ENCODE measurements at places on chromosomes 2 and 18.

DNA sequence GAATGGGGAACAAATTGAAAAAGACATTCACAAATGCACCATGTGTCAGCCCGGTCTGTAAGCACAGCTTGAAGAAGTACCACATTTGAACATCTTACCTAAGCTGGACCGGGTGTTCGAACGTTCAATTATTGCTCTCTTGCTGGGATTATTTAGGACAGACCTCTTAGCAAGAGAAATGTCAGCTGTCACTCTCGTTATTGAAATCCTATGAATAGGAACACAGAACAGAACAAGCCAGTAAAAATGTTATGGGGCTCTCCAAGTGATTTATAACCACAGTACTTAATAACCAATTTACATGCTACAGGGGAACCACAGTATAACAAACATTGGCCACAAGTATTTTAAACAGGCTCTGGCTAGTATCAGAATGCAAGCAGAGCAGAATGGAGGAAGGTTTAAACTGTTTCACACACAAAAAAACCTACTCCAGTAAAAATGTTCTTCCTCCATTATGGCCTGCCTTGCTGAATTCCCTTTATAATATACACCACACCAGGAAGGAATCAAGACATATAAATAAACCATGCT, 32.5 kb upstream of the ARL5A start:
- no peak overlapping the region for H3K27ac ChIP-seq
- no peak overlapping the region for H3K4me3 ChIP-seq
- no peaks in the 10 kb centered on the region for H3K4me1 ChIP-seq
- H3K27me3 ChIP-seq = no peaks in the 10 kb centered on the region
- H3K36me3 ChIP-seq = no peaks in the 10 kb centered on the region
- DNase-seq = no peak

DNA sequence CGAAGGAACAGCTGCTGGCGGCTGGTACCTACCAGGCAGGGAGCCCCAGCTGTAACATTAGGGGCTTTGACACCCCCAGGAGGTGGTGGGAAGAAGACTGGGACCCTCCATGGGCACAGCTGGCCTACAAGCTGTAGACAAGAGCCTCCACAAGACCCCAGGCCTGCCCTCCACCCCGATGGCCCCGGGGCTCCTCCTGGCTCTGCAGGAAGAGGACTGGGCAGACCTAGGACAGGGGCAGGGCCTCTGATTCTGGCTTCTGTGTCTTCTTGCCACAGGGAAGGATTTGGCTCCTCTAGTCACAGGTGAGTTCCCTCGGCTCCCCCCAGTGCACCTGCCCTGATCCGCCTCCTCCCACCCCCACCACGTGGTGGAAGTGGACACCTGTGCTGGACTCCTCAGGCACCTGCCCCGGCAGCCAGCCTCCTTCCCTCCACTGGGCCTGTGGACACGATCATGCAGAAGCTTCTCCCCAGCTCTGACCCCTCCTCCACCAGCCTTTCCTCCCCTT, 53.4 kb upstream of the ODC1 start:
- DNase-seq = no peak
- peaks cover 19% of the 10 kb centered on the region for H3K4me1 ChIP-seq
- H3K4me3 ChIP-seq = no peak overlapping the region
- no peak overlapping the region for H3K27ac ChIP-seq
- peaks cover 15% of the 10 kb centered on the region for H3K27me3 ChIP-seq

DNA sequence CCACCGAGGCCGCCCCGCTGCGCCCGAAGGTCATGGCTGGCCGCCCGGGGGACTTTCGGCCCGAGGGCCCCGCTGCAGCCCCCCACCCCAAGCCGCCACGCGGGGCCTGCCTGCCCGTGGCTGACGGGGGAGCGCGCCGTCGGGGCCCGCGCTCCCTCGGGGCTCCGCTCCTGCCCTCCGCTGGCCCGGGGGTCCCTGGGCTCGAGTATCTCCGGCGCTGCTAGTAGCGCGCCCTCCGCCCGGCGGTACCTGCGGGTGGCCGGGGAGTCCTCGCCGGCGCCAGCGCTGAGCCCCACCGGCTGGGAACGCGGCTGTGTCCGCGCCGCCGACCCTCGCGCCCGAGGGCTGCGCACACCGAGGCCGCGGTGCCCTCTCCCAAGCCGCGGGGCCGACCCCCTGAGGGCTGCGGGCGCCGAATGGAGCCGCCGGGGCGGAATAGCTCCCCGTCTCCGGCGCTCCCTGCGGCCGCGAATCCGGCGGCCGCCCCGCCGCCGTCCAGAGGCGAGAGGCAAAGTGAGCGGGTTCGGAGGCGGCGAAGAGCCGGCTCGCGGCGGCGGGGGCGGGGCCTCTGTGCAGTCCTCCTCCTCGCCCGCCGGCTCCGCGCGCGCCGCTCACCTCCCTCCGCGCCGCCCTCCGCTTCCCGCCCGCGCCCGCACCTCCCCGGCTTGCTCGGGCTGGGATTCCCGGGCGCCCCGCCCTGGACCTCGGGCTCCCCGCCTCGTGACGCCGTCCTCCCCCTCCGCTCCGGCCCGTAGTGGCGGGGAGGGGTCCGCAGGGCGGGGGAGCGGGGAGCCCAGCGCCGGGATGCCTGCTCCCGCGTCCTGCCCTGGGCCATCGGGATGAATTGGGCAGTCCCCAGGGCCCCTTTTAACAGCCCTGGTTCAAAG, at the start of gene KCNG3:
Gene KCNG3, minus strand, starts transcription at position 515 of the 887 bp plus-strand sequence. Its CDS starts 481 bp downstream, at position 34.
- DNase-seq = no peak
- no peak within 1 kb of the TSS for H3K27ac ChIP-seq
- H3K36me3 ChIP-seq = no peaks in the 10 kb centered on the region
- no peaks in the 10 kb centered on the region for H3K4me1 ChIP-seq
- H3K27me3 ChIP-seq = no peaks in the 10 kb centered on the region

DNA sequence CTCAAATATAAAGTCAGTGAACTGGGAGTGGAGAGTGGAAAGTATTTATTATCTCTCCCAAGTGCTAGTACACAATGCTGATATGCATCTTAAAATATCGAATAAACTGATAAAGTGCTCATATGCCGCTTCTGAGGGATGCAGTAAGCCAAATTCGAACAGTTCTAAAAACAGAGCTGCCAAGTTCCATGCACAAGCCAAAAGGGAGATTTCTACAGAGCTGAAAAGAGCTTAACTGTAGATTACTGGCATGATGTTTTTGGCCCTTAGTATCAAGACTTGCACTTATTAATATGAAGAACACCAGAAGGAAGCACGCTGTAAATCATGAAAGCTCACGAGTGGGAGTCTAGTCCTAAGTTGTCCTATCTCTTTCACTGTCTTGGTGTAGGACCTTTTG, 7.9 kb downstream of the TMEFF2 start:
- H3K27ac ChIP-seq = no peak overlapping the region
- no peak overlapping the region for H3K4me3 ChIP-seq
- H3K27me3 ChIP-seq = no peaks in the 10 kb centered on the region
- no peaks in the 10 kb centered on the region for H3K36me3 ChIP-seq

- no peaks in the 10 kb centered on the region for H3K36me3 ChIP-seq
- DNase-seq = no peak
- no peak overlapping the region for H3K27ac ChIP-seq
These were observed 310.0 kb upstream of the UBE2E3 start for GRCh38 chr2:180670302-180671003.

GRCh38 chr2:166625670-166626069, 131.6 kb upstream of the SCN7A start:
- H3K4me3 ChIP-seq = no peak overlapping the region
- no peak for DNase-seq
- H3K4me1 ChIP-seq = no peaks in the 10 kb centered on the region
- no peak overlapping the region for H3K27ac ChIP-seq

GRCh38 chr2:217047631-217048030, 187.8 kb upstream of the TNP1 start:
- H3K36me3 ChIP-seq = no peaks in the 10 kb centered on the region
- H3K4me1 ChIP-seq = no peaks in the 10 kb centered on the region
- no peak for DNase-seq
- peaks cover 17% of the 10 kb centered on the region for H3K27me3 ChIP-seq
- no peak overlapping the region for H3K27ac ChIP-seq

- no peak overlapping the region for H3K27ac ChIP-seq
- no peaks in the 10 kb centered on the region for H3K4me1 ChIP-seq
- no peaks in the 10 kb centered on the region for H3K36me3 ChIP-seq
- no peaks in the 10 kb centered on the region for H3K27me3 ChIP-seq
- DNase-seq = no peak
- no peak overlapping the region for H3K4me3 ChIP-seq
These were observed 40.1 kb downstream of the RASGRP3 start for GRCh38 chr2:33516456-33516995.

DNA sequence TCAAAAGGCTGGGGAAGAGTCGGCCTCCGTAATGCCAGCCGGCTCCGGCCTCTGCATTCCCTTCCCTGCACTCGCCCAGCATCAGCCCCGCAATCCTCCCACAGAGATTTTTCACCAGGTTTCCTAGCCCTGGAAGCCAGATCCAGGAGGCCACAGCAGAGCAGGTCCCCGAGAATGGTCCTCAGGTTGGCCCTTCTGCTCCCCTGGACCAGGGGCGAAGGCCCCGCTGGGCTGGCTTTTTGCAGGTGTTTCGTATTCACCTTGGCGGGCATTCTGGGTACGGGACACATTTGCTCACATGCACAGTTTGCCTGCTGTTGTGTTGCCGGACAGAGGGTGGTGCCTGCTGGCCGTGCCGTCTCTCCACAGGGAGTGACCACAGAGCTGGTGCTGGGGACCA, 309.5 kb downstream of the NDUFA10 start:
- DNase-seq = no peak
- H3K4me1 ChIP-seq = no peaks in the 10 kb centered on the region
- peaks cover 12% of the 10 kb centered on the region for H3K27me3 ChIP-seq
- no peak overlapping the region for H3K27ac ChIP-seq
- H3K4me3 ChIP-seq = no peak overlapping the region

DNA sequence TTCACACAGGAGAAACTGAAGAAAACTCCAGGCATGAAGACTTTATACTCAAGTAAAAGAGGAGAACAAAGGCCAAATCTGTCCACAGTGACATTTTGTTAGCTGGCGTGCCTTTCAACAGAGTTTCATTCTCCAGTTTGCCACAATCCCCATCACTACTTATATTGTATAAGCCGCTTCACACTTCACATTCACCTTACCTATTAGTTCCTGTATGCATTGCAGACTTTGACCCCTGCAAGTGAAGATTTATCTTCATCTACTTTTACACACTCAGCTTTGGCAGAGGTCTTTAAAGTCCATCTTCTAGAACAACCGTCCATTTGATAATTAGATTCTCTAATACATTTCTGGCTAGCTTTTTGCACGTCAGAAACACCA, 56.8 kb upstream of the TANK start:
- H3K4me3 ChIP-seq = no peak overlapping the region
- H3K4me1 ChIP-seq = peaks cover 32% of the 10 kb centered on the region

DNA sequence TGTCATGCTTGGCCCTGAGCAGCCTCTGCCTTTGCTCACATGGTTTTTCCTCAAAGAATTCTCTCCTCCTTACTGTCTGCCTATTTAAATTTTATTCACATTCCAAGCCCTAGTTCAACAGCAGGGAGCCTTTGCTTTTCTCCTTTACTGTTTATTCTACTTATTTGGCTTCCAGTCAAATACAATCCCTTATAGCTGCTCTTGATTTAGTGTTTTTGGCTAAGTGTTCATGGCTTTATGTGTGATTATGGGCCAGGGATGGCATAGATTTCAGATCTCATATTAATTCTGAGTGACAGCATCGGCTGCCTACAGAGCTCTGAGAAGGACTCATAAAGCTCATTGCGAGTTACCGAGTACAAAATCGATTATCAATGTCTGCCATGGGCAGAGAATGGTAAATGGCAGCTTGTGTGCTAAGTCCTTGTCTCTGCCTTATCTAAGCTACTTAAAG, 106.7 kb downstream of the METTL8 start:
- DNase-seq = no peak
- no peak overlapping the region for H3K4me3 ChIP-seq
- no peak overlapping the region for H3K27ac ChIP-seq
- H3K4me1 ChIP-seq = no peaks in the 10 kb centered on the region

GRCh38 chr18:75208836-75209128, 157 bp downstream of the PTGR3 start:
- peaks cover 13% of the 10 kb centered on the region for H3K36me3 ChIP-seq
- peak overlapping the region; percentile 92 for H3K27ac ChIP-seq

DNA sequence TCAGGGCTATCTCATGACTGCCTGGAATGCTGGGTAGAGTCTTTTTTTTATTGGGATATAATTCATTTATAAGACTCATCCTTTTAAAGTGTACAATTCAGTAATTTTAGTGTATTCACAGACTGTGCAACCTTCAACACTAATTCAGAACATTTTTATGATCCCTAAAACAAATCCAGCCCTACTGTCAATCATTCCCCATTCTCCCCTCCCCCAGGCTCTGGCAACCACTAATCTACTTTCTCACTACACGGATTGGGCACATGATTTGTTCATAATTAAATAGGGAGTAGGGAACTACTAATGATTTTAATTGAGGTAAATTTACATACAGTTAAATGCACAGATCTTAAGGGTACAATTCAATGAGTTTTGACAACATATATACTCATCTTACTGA, 225.7 kb downstream of the CDCA7 start:
- H3K27me3 ChIP-seq = no peaks in the 10 kb centered on the region
- H3K27ac ChIP-seq = no peak overlapping the region
- no peaks in the 10 kb centered on the region for H3K36me3 ChIP-seq
- DNase-seq = no peak
- H3K4me1 ChIP-seq = no peaks in the 10 kb centered on the region
- no peak overlapping the region for H3K4me3 ChIP-seq

- peaks cover 29% of the 10 kb centered on the region for H3K27me3 ChIP-seq
- H3K27ac ChIP-seq = no peak overlapping the region
- H3K36me3 ChIP-seq = no peaks in the 10 kb centered on the region
- DNase-seq = peak; percentile 3
These were observed 5.9 kb downstream of the LYPD1 start for GRCh38 chr2:132664096-132664495.

DNA sequence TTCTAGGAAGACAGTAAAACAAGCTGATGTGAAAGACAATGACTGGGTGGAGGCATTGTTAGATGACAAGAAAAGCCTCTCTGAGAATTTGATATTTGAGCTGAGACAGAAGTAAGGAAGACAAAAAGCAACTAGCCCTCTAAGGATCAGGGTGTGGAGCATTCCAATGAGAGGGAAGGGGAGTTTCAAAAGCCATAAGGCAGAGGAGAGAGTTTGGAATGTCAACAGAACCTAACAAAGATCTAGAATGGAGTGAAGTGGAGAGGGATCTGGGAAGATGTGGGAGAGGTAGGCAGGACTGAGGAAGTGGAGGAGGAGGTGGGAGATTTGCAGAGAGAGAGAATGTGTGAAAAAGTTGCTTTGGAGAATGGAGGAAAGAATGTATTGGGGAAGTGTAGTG, 17.3 kb upstream of the ASXL2 start:
- H3K4me3 ChIP-seq = no peak overlapping the region
- no peaks in the 10 kb centered on the region for H3K27me3 ChIP-seq
- H3K36me3 ChIP-seq = no peaks in the 10 kb centered on the region
- H3K4me1 ChIP-seq = no peaks in the 10 kb centered on the region
- H3K27ac ChIP-seq = peak overlapping the region; percentile 7

GRCh38 chr2:19361325-19361990, 3.0 kb upstream of the OSR1 start:
- peak overlapping the region; percentile 87 for H3K4me3 ChIP-seq
- no peak overlapping the region for H3K27ac ChIP-seq
- no peaks in the 10 kb centered on the region for H3K27me3 ChIP-seq
- H3K36me3 ChIP-seq = no peaks in the 10 kb centered on the region
- H3K4me1 ChIP-seq = peaks cover 6% of the 10 kb centered on the region

- peak; percentile 15 for DNase-seq
- no peaks in the 10 kb centered on the region for H3K4me1 ChIP-seq
- no peak overlapping the region for H3K27ac ChIP-seq
- H3K4me3 ChIP-seq = no peak overlapping the region
- no peaks in the 10 kb centered on the region for H3K36me3 ChIP-seq
- no peaks in the 10 kb centered on the region for H3K27me3 ChIP-seq
These were observed 698.5 kb downstream of the NR4A2 start for GRCh38 chr2:155633887-155634570.

Measured in MCF 10A (cell line).